Activated naive CD4-positive, alpha-beta T cell (primary cell): ENCODE measurements at places on chromosomes 5 and 9.

GRCh38 chr5:63686938-63687337 lies 275.3 kb downstream of the HTR1A start:
- no peak for DNase-seq

DNA sequence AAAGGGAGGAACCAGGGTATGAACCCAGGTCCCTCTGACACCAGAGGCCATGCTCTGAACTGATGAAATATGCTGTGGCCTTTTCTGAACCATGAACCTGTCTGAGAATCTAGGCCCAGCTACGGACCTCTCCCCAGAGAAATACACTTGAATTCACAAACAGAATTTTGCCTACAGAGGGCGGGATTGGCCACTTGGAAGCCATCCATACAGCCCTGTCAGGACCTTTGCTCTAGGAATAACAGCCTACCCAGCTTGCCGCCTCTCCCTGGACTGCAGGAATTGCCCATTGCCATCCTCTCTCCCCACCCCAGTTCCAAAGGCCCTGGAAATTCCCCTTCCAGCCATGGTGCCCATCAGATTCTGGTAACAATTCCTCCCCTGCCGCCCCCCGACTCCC lies 26.6 kb downstream of the MORN5 start:
- no peak for DNase-seq

DNA sequence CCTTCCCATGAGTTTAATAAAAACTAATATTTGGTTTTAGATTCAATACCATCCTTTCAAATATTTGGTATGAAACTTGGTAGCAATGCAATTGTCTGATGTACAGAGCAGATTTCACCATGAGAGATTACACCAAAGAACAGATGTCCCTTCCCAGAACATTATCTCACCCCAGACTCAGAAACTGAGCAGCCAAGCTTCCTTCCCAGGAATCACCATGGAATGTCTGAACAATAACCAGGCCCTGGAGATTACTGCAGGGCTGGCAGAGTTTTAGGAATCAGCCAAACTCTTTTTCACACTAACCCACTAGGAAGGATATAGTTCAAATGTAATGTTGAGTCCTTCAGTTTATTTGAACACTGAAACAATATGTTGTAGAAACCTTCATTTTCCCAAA lies 23.9 kb downstream of the CLTA start:
- DNase-seq = no peak

DNA sequence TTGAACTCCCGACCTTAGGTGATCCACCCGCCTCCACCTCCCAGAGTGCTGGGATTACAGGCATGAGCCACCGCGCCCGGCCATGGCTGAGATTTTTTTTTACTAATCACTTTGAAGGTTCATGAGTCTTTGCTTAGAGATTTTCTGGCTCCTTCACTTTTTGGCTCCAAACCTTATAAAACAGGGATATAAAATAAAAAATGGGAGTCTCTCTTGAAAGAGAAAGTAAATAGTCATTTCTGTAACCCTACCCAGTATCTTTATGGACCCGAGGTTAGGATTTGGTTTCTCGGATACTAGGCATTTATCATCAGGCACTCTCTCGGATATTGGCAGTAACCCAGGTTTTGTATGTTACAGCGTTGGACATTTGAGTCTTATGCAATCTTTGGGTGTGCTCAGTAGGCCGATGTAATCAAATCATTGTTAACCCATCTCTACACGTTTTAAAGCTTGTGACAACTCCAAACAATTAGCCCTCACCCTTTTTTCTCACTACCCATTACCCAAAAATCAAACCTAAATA lies 25.3 kb downstream of the STXBP1 start:
- DNase-seq = no peak

GRCh38 chr9:121937240-121937639 lies 155.9 kb downstream of the TTLL11 start:
- DNase-seq = no peak

- DNase-seq = peak; percentile 11
These were observed 136.1 kb upstream of the CLINT1 start for GRCh38 chr5:157994906-157995519.

DNA sequence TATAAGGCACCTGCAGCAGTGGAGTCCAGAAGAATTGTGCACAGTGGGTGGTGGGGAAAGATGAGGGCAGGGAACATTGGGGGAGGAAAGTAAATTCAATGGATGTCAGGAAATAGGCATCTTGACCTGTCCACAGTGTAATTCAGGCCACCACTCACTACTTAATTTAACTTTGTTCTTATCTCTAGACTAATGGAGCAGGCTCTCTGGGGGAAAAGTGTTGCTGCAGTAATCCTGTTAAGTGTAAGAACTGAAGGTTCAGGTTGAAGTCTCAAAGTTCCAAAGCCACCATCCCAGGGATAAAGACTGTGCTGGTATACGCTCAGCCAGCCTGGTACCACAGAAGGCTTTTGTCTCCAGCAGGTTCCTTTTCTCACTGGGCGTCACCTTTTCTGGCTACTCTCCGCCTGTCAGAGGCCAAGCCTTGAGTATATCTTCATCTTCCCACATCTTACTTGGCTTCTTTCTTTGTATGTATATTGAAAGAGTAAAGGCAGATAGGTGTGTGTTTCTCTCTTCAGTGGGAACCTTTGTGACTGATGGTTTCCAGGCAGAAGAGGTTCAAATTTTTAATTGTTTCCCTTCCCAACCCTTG lies 150.9 kb upstream of the DMRT1 start:
- no peak for DNase-seq

DNA sequence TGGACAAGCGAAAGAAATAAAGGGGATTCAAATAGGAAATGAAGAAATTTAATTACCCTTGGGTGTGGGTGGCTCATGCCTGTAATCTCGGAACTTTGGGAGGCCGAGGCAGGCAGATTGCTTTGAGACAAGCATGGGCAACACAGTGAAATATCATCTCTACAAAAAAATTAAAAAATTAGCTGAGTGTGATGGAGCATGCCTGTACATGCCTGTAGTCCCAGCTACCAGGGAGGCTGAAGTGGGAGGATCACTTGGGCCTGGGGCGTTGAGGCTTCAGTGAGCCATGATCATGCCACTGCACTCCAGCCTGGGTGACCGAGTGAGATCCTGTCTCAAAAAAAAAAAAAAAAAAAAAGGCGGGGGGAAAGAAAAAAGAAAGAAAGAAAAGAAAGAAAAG lies 4.0 kb upstream of the RCL1 start:
- no peak for DNase-seq

GRCh38 chr5:84265130-84265529 lies 119.5 kb downstream of the EDIL3 start:
- DNase-seq = no peak

DNA sequence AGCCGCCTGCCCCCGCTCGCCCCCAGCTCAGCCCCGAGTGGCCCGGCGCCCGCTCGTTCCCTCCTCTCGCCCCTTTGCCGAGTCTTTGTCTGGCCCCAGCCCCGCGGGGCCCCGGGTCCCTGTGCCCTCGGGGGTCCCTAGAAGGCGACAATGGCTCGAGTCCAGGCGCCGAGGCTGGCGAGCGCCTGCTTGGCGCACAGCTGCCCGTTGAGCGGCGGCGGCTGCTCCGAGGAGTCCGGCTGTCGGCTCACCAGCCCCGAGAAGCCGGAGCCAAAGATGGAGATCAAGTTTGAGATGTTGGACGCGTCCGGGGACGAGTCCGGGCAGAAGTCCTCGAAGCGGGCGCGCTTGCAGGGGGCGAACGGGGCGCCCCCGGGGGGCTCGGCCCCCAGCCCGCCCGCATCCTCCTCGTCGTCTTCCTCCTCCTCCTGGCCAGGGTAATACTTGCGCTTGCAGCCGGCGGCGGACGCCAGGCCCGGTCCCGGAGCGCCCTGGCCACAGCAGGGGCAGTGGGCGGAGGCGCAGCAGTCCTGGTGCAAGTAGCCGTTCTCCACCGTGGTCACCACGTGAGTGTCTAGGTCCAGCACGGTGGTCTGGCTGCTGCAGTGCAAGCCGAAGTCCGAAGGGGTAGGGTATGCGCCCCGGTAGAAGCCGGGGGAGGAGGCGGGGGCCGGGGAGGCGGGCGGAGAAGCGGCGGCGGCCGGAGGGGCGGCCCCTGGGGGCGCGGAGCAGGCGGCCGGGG lies 1.2 kb downstream of the IER5L start:
- no peak for DNase-seq

- no peak for DNase-seq
These were observed 18.2 kb downstream of the ADRB2 start for GRCh38 chr5:148844433-148845280.

DNA sequence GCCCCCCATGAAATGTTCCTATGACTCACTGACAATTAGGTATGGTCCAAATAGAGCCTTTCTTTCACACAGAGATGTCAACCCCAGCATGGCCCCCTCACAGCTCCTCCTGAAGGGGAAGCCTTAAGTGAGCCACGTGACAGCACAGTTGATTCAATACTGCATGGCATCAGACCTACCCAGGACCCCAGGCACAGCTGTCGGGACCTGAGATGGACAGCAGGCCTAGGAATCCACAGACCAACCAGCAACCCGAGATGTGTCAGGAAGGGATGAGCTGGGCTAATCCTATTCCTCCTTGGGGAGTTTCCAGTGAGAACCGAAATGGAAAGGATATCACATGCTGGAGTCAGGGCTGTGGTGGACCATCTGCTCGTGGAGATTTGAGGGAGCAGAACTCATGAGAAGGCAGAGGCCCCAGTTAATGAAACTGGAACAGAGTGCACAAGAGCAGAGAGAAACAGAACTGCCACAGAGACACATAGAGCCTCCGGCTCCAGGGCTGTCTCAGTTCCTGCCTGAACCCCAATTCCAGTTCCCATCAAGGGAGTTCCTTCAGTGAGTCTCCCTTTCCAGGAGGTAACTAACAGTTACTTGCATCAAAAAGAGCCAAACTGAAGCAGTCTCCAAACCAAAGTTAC lies 42.1 kb upstream of the SMIM23 start:
- no peak for DNase-seq

- DNase-seq = no peak
These were observed 37.8 kb downstream of the B4GALT1 start for GRCh38 chr9:33129251-33129885.

- DNase-seq = no peak
These were observed 244.7 kb upstream of the RPS23 start for GRCh38 chr5:82522897-82523296.
